ENCODE measurements at places on chromosomes 12 and 14.

GRCh38 chr12:39685854-39686657, 66.5 kb upstream of the ABCD2 start:
- DNase-seq = no peak

DNA sequence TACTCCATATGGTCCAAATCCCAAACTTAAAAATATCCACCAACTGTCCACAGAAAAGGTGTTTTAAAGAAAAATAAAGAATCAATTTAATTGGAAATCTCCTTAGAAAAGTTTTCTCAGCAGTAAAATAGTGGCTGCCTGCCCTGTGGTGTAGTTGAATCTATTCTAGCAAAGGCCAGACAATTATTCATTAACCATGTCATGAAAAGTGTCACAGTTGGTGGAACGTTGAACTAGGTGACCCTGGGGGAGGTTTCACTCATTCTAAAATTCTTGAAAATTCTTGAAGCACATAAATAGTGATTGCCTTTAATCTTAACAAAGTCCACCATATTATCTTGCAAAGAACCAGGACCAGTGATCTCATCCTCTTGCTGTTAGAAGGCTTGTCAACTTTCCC, 78.4 kb upstream of the GZMB start:
- DNase-seq = no peak

GRCh38 chr14:95953111-95953724, 76.6 kb downstream of the TUNAR start:
- DNase-seq = no peak

GRCh38 chr12:6627616-6628015, 8.1 kb downstream of the LPAR5 start:
- DNase-seq = no peak

DNA sequence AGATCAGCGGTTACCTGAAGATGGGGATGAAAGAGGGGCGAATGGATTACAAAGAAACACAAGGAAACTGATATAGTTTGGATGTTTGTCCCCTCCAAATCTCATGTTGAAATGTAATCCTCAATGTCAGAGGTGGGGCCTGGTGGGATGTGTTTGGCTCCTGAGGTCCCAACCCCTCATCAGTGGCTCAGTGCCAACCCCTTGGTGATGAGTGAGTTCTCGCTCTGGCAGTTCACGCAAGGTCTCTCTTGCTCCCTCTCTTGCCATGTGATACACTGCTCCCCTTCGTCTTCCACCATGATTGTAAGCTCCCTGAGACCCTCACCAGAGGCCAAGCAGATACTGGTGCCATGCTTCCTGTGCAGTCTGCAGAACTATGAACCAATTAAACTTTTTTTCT, 28.0 kb downstream of the ITGA7 start:
- DNase-seq = no peak

GRCh38 chr12:105970885-105971284, 167.9 kb downstream of the NUAK1 start:
- DNase-seq = no peak

DNA sequence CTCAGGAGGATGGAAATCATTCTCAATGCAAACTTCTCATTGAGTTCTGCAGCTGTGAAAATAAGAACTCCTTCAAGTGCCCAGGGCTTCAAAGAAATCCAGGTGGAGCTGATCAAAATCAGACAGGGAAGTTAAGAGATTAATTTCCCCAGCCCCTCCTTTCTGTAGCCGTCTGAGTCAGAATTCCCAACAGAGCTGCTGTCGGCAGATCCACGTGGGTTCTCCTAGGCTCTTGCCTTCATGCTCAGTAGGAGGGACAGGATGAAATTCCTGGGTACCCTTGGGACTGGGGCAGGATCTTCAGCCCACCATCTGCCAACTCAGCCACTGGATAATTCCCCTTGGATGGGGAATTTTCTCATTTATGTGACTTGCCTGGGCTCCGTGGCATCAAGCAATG, 13.3 kb downstream of the TGFB3 start:
- no peak for DNase-seq

DNA sequence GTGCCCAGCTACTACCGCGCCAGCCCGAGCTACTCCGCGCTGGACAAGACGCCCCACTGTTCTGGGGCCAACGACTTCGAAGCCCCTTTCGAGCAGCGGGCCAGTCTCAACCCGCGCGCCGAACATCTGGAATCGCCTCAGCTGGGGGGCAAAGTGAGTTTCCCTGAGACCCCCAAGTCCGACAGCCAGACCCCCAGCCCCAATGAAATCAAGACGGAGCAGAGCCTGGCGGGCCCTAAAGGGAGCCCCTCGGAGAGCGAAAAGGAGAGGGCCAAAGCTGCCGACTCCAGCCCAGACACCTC, 697 bp downstream of the HOXC10 start:
- no peak for DNase-seq

DNA sequence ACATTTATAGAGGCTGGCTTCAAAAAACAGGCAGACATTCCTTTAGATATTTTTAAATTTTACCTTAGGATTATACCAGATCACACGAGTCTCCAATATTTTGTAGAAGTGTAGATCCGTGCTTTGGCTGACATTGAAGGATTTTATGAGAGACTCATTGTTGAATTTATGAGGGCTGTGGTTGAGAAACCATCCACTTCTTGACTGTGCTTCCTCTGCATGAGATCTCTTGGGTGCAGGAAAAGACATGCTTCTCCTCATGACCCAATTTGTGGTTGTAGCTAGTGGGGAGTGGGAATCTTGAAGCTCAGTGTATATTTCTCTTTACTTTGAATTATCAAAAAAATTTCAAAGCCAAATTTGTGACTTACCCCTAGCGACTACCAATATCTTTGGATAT, 36.7 kb upstream of the NKX2-8 start:
- no peak for DNase-seq

GRCh38 chr12:31518680-31519227, 72.2 kb downstream of the DENND5B start:
- peak; percentile 72 for DNase-seq
